ENCODE measurements at places on chromosomes 1 and 21.

- peak; percentile 55 for DNase-seq
These were observed at the start of gene CCDC28B for GRCh38 chr1:32200226-32201010. Gene CCDC28B, plus strand, starts transcription at chr1:32200595. Its CDS starts 1,341 bp downstream, at chr1:32201936.

GRCh38 chr1:178052650-178053461 is 41.0 kb upstream of the RASAL2 start:
- DNase-seq: no peak

DNA sequence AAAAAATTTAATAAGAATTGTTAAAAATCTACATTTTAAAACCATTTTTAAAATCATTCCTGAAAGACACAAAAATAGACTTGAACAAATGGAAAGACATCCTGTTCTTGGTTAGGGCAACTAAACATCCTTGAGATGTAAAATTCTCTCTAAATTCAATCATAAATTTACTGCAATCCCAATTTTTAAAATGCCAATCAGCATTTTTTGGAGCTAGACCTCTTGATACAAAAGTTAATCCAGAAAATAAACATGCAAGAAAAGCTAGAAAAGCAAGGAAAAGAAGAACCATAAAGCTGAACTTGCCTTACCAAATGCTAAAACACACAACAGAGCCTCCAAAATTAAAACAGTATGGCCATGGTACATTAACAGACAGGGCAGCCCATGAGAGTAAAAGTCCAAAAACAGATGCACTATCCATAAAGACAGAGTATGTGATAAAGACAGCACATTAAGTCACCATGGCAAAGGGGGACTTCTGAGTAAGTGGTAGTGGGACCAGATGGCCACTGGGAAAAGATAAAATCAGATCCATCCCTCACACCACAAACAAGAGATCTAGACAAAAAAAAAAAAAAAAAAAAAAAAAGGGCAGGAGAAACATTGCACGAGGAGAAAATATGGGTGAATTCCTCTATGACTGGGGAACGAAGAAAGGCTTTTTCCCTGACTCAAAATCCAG is 51.4 kb downstream of the NPHP4 start:
- no peak for DNase-seq

GRCh38 chr1:67711158-67711854 is 26.3 kb downstream of the GADD45A start:
- no peak for DNase-seq

DNA sequence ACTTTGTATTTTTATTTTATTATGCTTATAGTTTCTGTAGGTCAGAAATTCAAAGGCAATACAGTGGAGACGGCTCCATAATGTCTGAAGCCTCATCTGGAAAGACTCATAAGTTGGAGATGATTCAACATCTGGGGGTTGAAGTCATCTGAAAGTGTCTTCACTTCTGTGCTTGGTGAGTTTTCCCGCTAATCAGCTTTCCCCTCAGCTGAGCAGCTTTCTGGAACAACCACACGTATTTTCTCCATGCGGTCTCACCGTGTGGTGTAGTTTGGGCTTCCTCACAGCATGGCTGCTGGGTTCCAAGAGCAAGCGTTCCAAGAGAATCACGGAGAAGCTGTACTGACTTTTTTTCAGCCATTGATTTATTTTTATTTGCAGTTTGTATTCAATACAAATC is 7.6 kb upstream of the DDI2 start:
- no peak for DNase-seq

GRCh38 chr1:54004481-54005049 is 13.4 kb downstream of the LDLRAD1 start:
- no peak for DNase-seq

DNA sequence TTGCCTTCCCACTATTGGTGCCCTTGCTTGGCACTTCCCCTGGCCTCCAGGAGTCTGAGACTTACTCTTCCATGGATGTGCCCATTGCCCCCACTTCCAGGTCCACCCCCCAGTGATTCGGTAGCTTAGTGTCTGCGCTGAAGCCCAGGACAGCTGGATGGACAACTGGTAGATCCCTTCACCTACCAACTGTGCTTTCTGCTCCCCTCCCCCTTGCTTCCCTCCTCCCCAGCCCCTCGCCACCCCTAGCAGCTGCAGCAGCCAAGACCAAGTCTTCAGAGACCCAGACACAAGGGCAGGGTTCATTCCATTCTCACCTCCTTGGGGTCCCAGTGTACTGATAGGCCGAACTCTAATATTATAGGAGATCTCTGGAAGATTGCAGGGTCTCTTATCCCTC is 6.9 kb downstream of the LMNA start:
- DNase-seq: no peak

DNA sequence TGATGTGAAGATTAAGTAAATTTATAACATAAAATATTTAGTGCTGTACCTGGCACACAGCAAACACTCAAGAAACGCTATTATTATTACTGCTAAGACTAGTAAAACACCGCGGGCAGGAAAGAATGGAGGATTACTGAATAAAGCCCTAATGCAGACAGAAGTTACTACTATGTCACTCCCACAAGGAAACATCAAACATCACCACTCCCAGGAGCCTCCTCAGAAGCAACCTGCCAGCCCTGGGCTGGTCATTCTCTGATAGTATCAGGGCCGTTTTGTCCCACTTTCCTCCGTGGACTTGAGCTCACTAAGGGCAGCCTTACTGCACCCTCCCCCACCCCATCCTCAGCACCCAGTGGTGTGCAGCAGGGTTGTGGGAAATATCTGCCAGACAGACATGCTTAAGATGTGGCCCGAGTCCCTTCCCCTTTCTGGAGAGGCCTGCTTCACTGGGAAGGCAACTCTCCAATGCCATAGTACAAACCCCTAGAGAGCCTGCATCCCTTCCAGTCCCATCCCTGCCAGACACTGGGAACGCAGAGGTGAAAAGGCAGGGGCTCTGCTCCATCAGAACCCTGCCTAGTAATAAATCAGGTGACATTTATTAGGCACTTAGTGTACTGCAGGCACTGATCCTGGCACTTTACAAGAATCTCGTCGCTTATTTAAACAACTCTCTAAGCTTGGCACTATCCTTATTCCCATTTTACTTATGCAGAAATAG is 41.7 kb upstream of the ECE1 start:
- DNase-seq: no peak

DNA sequence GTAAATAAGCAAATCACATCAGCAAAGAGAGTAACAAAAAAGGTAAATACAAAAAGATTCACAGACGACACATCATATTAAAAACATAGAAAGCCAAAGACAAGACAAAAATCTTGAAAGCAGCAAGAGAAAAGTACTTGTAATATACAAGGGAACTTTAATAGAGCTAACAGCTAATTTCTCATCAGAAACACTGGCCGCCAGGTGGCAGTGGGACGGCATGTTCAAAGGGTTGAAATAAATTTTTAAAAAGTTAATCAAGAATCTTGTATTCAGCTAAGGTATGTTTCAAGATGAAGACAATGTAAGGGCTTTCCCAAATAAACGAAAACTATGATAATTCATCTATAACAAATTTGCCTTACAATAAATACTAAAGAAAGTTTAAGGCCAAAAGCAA is 358.1 kb downstream of the LRRIQ3 start:
- DNase-seq: no peak

Data from CD4-positive, alpha-beta memory T cell (primary cell).